ENCODE measurements at places on chromosomes 12 and 14.

- DNase-seq, result peak; percentile 65
These were observed 26.6 kb upstream of the NRXN3 start for GRCh38 chr14:78143489-78144145.

GRCh38 chr12:105801351-105801750 lies 337.4 kb downstream of the NUAK1 start:
- no peak for DNase-seq

GRCh38 chr14:94823556-94824341 lies 53.8 kb upstream of the GSC start:
- peak; percentile 11 for DNase-seq

DNA sequence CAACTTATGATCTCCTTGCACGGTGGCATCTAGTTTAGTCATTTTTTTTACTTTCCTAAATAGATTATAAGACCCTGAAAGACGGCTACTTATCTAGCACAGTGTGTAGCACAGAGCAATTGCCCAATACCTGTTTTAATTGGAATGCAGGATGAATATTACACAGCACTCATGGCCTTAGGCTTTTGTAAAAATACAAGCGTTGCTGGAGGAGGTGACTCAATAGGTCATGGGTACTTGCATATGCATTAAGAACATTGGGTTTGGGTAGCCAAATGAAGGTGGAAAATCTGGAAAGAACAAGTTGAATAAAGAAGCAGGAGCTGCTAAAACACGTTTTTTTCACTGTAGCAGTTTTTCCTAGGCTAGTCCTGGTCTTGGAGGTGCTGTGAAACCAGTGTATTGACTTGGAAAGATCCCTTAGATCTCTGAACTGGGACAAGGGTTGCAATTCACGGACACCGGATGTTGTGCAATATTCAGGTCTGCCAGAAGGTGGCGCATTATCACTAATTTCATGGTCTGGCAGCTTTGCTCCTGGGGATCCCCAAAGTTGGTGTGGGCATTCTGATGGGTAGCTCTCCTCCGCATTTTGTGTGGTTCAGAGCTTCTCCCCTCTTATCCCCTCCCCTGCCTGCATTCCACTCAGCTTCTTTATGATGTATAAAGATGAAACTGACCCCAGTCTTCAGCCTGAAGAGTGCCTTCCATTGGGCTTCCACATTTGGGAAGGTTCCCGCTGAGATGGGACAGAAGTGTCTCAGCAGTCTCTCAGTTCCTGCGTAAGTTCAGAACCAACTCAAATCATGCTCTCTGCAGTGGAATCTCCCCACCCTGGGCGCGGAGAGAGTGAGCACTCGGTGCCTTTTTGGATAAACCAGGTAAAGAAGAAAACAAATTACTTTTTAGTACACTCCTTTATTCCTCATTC lies 278.3 kb downstream of the NRXN3 start:
- DNase-seq, result no peak

GRCh38 chr14:95297832-95298231 lies 21.9 kb downstream of the CLMN start:
- DNase-seq, result no peak

GRCh38 chr14:37035401-37035800 lies 137.0 kb downstream of the SLC25A21 start:
- DNase-seq, result no peak

GRCh38 chr12:46717159-46717558 lies 108.6 kb downstream of the SLC38A4 start:
- no peak for DNase-seq

GRCh38 chr12:110005319-110005973 lies 6.2 kb downstream of the ANKRD13A start:
- no peak for DNase-seq

DNA sequence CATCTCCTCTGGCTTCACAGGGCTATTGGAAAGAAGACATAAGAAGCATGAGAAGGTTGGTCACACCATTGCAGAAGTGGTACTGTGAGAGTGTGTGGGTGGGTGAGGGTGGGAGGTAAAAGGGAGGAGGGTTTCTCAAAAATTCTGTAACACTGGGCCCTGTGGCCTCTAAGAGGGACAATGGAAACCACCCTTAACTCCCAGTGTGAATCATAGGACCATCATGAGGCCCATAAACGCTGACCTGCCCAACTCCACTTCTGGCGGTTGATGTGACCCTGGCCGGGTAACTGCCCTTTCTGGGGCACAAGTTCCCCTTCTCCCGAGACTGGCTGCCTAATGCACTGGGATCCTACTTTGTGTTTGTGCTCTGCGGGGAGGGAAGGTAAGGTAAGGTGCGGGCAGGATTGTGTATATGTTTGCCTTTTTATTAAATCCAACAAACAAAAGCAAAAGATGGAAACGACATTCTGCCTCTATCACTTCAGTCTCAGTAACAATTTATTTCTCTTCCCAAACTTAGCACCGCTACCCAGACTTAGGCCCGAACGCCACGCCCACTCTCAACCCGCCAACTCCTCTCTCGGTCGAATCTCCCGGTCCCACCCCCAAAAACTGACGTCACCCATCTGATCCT lies 551 bp downstream of the METTL1 start:
- peak; percentile 66 for DNase-seq

DNA sequence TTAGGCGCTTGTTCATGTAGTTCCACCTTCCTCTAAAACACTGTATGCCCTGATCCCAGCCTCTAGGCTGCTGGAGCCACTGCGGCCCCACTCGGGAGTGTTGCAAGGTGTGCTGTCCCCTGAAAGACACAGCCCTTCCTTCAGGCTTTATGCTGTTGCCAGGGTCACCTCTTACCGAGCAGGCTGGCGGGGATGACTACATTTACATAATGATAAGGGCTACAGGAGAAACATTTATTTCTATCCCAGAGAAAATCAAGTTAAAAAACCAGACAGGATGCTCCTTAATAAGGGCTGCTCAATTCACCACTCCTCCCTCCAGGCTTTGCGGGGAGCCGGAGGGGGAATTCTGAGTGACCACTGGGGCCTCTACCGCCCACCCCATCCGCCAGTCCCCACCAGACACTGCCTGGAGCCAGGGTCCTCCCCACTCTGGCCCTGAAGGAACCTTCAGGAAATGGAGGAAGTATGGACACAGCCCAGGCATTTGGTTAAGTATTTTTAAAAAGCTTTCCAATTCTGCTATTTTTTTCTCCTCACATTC lies 200.6 kb downstream of the TTC7B start:
- DNase-seq, result no peak

GRCh38 chr12:52658196-52658595 lies 6.2 kb upstream of the KRT2 start:
- DNase-seq, result no peak

DNA sequence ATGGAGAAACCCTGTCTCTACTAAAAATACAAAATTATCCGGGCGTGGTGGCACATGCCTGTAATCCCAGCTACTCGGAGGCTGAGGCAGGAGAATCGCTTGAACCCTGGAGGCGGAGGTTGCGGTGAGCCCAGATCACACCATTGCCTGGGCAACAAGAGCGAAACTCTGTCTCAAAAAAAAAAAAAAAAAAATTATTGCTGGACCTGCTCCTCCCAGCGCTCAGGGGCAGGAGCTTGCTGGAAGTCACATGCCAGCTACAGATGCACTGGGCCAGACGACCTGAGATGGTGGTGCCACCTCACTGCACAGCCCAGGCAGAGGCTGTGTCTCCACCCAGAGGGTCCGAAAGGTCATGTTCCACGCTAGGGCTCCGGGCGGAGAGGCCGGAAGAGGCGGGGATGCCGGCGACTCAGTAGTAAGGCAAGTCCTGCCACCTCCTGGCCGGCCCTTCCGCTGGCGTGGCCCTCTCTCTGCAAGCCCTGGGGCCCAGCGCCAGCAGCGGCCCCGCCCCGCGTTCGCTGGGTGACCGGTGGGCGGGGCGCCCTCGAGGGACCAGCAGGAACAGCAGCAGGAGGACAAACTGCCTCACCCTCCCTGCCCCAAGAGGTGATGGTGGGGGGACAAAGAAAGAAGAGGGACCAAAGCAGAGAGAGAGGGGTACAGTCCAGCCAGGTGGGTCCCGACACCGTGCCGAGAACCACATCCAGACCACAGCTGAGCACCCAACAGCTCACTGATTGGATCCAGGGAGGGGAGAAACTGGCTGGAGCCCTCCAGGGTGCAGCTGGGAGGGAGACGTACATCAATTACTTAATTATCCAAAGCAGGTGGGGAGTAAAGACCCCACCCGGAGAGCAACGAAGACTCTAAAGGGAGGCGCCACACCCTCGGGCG lies 3.6 kb upstream of the RHOF start:
- peak; percentile 92 for DNase-seq

DNA sequence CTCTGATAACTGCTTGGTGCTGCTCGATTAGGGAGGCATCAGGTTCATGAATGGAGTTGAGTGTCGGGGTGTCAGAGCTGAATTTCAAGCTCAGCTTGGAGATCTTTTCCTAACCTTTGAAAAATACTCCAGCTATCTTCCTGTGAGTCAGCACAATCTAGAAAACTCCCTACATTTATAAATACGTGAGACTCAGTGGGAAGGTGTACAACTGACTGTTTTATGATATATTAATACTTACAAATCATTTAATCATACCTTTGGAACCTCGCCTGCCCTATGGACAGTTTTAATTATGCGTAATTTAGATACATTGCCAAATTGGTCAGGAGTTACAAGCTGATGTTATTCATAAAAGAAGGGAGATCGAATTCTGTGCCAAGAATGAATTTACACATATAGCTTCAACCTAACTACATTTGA lies 961 bp downstream of the CMAS start:
- no peak for DNase-seq

DNA sequence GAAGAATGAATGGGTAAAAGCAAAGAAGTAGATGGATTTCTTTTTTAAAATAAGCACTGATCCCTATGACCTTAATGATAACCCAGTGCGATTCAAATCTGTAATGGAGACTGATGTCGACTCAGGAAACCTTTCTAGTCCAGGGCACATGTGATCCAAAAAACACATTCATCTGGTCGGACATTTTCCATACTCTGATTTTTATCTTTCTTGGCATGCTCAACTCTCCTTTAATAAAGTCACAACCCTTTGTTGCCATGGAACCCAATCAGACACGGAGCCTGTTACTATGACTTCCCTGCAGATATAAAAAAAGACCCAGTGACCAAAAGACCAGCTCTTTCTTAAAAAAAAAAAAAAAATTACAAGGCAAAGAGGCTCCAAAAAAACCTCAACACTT lies 27.9 kb downstream of the TMCC3 start:
- DNase-seq, result no peak

DNA sequence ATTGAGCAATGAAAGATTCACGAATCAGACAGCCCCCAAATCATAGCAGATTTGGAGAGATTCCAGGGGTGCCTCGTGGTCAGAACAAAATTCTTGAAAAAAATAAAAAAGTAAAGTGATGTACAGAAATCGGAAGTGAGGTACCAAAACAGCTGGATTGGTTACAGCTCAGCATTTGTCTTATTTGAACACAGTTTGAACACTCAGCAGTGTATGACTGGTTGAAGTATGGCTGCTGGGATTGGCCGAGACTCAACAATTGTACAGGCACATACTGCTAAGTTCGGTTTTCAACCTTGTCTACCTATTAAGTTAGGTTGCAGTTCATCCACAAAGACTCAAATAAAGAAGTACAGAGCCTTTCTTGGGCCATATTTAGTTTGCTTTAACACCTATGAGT lies 865.4 kb upstream of the TMEM132C start:
- DNase-seq, result no peak

DNA sequence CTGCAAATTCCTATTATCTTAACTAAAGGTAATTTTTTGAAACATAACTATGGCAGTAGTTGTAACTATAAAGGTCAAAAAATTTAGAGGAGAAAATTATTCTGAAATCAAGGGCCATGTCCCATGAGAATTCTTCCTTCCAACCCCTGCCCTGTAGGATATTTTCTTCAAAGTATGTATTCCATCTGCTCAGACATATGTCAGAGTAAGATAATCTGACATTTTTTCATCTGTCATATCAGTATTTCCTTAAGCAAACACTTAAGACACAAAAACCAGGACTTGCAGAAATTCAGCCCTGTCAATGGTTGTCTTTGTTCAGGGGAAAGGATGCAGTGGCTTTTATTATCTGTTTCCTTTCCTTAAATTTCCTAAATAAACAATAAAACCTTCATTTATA lies 36.3 kb downstream of the ACSS3 start:
- no peak for DNase-seq

DNA sequence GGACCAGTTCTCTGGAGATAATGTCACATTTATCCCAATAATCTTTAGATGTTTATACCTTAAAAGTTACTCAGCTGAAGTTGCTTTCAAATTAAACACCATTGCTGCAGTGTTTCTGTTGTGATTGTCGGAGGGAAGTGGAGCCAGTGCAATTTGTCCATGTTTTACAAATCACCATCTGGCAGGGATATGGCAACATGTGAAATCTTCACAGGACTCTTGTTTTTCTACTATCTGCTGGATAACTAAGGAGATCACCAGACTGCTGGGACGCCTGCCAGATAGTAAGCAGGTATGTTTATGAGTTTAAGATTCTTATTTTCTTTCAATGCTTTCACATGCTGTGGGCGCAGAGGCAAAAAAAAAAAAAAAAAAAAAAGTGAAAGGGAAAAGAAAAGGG lies 100.3 kb upstream of the SOX5 start:
- no peak for DNase-seq

GRCh38 chr12:122152754-122153153 lies 21.3 kb downstream of the IL31 start:
- no peak for DNase-seq

DNA sequence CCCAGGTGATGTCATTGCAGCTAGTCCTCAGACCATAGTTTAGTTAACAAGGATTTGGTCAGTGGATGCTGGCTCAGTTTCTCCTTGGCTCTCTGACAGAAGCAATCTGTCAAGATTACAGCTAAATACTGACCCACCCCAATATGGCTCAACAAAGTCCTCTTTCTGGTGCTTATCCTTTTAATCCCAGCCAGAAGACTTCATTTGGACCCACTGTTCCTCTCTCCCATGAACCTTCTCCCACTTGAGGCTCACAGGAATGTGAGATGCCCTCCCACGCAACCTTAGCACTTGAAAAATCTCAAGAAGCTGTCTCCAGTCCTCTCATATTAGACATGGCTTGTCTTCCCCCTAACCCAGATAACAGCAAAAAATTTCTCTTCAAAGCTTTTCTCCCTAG lies 47.7 kb downstream of the C12orf50 start:
- DNase-seq, result no peak

- DNase-seq, result no peak
These were observed 162.6 kb downstream of the SLC15A4 start for GRCh38 chr12:128661226-128661569.

GRCh38 chr12:41277100-41277945 lies 89.2 kb downstream of the PDZRN4 start:
- DNase-seq, result peak; percentile 11

DNA sequence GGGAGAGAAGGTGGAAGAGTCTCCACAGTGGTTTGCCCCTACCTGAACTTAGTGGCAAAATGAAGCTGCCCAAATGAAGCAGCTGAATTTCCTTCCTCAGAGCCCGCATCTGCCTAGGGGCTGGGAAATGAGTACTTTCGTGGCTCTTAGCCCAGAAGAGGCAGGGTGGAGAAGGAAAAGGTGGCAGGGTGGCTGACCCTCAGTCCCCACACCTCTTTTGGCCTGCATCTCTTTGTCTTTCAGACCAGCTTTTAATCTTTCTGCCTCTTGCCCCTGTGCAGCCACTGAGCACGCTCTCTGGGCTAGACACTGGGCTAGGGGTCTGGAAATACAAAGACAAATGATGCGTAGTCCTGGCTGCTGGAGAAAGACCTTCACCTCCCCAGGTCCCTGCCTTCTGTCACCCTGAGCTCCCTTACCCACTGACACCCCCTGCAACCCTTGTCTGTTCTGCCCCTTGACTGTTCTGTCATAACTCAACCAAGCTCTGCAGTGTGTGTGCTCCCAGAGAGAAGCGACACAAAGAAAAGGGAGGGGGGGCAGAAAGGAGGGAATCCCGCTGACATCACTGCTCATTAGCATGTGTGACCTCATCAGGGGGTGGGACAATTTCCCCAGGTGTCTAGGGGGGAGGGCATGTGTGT lies 371 bp upstream of the REM2 start:
- DNase-seq, result no peak

Data from RCC 7860 (cell line).